ENCODE measurements at places on chromosomes 3 and 15. TPM values are rescaled to one million over a fixed set of nuclear protein-coding genes. Genes with fewer than 3 reads are reported as not detected.

GRCh38 chr3:150130404-150131100, 159.9 kb upstream of the PFN2 start:
- H3K4me3 ChIP-seq, result no peak overlapping the region
- no peaks in the 10 kb centered on the region for H3K36me3 ChIP-seq

GRCh38 chr15:101129851-101130380, 121.9 kb downstream of the CHSY1 start:
- no peak overlapping the region for H3K4me3 ChIP-seq
- DNase-seq, result no peak
- peaks cover 9% of the 10 kb centered on the region for H3K36me3 ChIP-seq
- peaks cover 45% of the 10 kb centered on the region for H3K4me1 ChIP-seq

The AHSG gene
- 0.16 TPM for total RNA-seq

- H3K27ac ChIP-seq, result no peak overlapping the region
- no peak overlapping the region for H3K4me3 ChIP-seq
- no peaks in the 10 kb centered on the region for H3K27me3 ChIP-seq
- H3K36me3 ChIP-seq, result no peaks in the 10 kb centered on the region
These were observed 270.6 kb upstream of the MEIS2 start for GRCh38 chr15:37370941-37371340.

GRCh38 chr3:149848238-149848637, 35.2 kb downstream of the RNF13 start:
- peaks cover 23% of the 10 kb centered on the region for H3K36me3 ChIP-seq
- H3K4me3 ChIP-seq, result no peak overlapping the region
- peaks cover 6% of the 10 kb centered on the region for H3K4me1 ChIP-seq
- no peaks in the 10 kb centered on the region for H3K27me3 ChIP-seq
- DNase-seq, result no peak

DNA sequence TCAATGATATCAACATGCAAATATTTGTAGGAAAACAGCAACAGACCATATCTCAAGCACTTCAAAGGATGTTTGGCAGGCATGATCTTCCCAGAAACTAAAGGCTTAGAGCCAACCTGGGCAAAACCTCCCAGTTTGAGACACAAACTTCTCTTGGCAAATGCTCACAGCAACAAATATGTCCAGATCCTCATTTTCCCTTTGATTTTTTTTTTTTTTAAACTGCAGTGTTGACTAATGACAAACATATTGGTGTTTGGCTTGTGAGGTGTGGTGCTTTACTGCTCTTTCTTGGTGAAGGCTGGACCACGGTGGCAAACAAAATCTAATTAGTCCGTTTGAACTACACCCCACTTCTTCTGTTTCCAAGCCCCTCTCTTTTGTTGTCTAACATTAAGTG, 87.2 kb downstream of the EBLN2 start:
- H3K27me3 ChIP-seq, result peaks cover 13% of the 10 kb centered on the region
- DNase-seq, result no peak
- H3K4me1 ChIP-seq, result no peaks in the 10 kb centered on the region
- H3K27ac ChIP-seq, result no peak overlapping the region
- no peak overlapping the region for H3K4me3 ChIP-seq

DNA sequence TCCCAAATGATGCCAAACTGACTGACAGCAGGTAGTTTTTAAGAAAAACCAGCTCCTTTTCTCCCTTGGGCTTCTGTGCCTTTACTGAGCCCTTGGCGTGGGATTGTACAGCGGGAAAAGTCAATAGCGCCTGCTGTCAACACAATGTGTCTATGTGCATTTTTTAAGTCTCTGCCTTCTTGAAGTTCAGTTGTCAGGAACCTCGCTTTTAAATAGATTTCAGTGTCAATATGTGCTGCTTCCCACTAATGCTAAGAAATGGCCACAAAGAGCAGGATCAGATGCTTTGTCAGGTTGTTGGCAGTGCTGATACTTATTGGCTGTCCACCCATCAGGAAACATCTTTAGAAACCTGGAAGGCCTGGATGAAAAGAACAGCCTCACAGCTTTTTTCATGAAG, 424.4 kb downstream of the C3orf38 start:
- H3K4me1 ChIP-seq, result no peaks in the 10 kb centered on the region
- H3K27ac ChIP-seq, result no peak overlapping the region
- no peaks in the 10 kb centered on the region for H3K36me3 ChIP-seq
- H3K4me3 ChIP-seq, result no peak overlapping the region
- no peak for DNase-seq
- H3K27me3 ChIP-seq, result no peaks in the 10 kb centered on the region

DNA sequence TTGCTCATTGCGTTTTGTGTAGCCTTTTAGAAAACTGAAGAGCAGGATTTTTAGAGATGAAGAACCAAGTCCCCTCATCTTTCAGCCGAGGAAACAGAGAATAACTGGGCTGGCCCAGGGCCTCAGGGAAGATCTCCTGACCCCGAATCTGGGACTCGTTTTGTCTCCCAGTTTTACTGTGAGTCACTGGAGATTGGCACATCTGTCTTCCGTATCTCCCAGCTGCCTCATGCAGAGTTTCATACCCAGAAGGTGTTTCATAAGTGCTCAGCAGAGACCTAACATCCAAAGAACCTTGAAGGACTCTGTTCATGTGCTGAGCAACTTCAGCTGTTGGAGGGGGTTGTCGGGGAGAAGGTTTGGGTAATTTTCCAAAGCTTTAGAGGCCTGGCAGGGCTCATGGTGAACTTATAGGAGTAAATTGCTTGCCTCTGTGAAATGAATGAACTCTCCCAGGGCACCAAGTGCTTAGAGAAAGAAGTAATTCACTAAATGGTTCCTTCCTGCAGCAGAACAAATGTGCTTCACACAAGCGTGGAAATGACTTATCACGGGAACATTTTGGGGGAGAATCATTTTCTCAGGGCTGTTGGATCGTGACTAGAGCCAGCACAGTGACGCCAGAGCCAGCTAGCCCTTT, 121.4 kb downstream of the FAM43A start:
- no peaks in the 10 kb centered on the region for H3K36me3 ChIP-seq
- no peak overlapping the region for H3K4me3 ChIP-seq
- no peak overlapping the region for H3K27ac ChIP-seq

- peaks cover 14% of the 10 kb centered on the region for H3K4me1 ChIP-seq
- H3K36me3 ChIP-seq, result peaks cover 12% of the 10 kb centered on the region
- H3K27me3 ChIP-seq, result no peaks in the 10 kb centered on the region
- H3K4me3 ChIP-seq, result no peak overlapping the region
These were observed 30.0 kb downstream of the NBEAL2 start for GRCh38 chr3:47009225-47010110.

The AMOTL2 gene
- not detected for total RNA-seq

GRCh38 chr15:98554272-98555172, 93.8 kb upstream of the IGF1R start:
- no peaks in the 10 kb centered on the region for H3K4me1 ChIP-seq
- H3K4me3 ChIP-seq, result no peak overlapping the region
- H3K36me3 ChIP-seq, result no peaks in the 10 kb centered on the region
- H3K27me3 ChIP-seq, result no peaks in the 10 kb centered on the region
- H3K27ac ChIP-seq, result no peak overlapping the region

DNA sequence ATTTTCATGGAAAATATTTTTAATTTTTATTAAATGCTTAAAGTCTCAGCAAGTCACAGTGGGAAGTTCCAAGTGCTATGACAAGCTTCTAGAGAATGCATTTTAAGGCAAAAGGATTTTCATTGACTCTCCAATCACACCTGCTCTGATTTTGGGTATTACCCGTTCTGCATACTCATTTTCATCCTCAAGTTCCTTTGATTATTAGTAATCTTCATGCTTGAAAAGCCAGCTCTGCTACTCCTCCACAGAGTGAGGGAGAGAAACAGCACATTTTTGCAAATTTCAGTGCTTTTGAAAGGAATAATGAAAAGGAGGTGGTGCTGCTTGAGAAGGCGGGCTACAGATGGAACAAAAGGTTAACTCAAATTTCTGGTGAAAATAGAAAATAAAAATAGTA, 450.7 kb downstream of the NSUN3 start:
- H3K27me3 ChIP-seq, result no peaks in the 10 kb centered on the region
- H3K4me3 ChIP-seq, result no peak overlapping the region
- H3K36me3 ChIP-seq, result no peaks in the 10 kb centered on the region

The FMN1 gene
- not detected for total RNA-seq

DNA sequence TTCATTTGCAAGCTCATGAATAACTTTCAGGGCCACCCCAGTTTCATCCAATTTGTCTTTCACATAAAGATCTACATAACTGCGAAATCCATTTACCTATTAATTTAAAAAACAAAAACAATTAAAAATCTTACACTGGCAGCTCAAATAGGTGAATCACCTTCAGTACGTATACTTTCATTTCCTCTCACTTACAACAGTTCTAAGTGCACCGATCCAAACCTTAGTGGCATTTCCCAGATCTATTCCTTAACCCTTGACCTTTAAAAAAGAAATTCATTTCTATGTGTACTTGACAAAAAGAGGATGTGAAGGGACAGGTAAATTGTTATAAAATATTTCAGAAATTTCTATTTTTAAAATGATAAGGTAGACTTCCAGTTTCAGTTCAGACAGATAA, 30.8 kb downstream of the TOP2B start:
- H3K4me3 ChIP-seq, result no peak overlapping the region
- H3K27me3 ChIP-seq, result no peaks in the 10 kb centered on the region
- peaks cover 34% of the 10 kb centered on the region for H3K36me3 ChIP-seq
- DNase-seq, result no peak
- peaks cover 7% of the 10 kb centered on the region for H3K4me1 ChIP-seq
- no peak overlapping the region for H3K27ac ChIP-seq

- no peaks in the 10 kb centered on the region for H3K27me3 ChIP-seq
- no peaks in the 10 kb centered on the region for H3K36me3 ChIP-seq
- no peak for DNase-seq
- no peak overlapping the region for H3K27ac ChIP-seq
- H3K4me3 ChIP-seq, result no peak overlapping the region
These were observed 177.3 kb upstream of the ARRDC4 start for GRCh38 chr15:97783240-97783639.

- peaks cover 17% of the 10 kb centered on the region for H3K27me3 ChIP-seq
- H3K4me1 ChIP-seq, result no peaks in the 10 kb centered on the region
- no peak overlapping the region for H3K27ac ChIP-seq
- H3K36me3 ChIP-seq, result no peaks in the 10 kb centered on the region
- H3K4me3 ChIP-seq, result no peak overlapping the region
These were observed 69.6 kb downstream of the EPHB1 start for GRCh38 chr3:134864636-134865035.

- no peaks in the 10 kb centered on the region for H3K36me3 ChIP-seq
- no peak for DNase-seq
- no peaks in the 10 kb centered on the region for H3K27me3 ChIP-seq
- H3K4me3 ChIP-seq, result no peak overlapping the region
These were observed 75.7 kb upstream of the SLC4A7 start for GRCh38 chr3:27559835-27560234.

The C3orf20 gene
- 0.26 TPM for total RNA-seq

- DNase-seq, result no peak
- no peaks in the 10 kb centered on the region for H3K27me3 ChIP-seq
These were observed 8.8 kb downstream of the BCL6 start for GRCh38 chr3:187736418-187736871.

The KY gene
- total RNA-seq, result not detected

- H3K4me1 ChIP-seq, result peaks cover 33% of the 10 kb centered on the region
- H3K27me3 ChIP-seq, result no peaks in the 10 kb centered on the region
- no peak for DNase-seq
- no peak overlapping the region for H3K4me3 ChIP-seq
- peaks cover 4% of the 10 kb centered on the region for H3K36me3 ChIP-seq
These were observed 103.5 kb downstream of the CD47 start for GRCh38 chr3:107987036-107987939.

- peaks cover 94% of the 10 kb centered on the region for H3K4me1 ChIP-seq
- no peak for DNase-seq
- H3K27me3 ChIP-seq, result no peaks in the 10 kb centered on the region
- peak overlapping the region; percentile 72 for H3K4me3 ChIP-seq
- peaks cover 83% of the 10 kb centered on the region for H3K36me3 ChIP-seq
These were observed 74.6 kb downstream of the TGFBR2 start for GRCh38 chr3:30680789-30681648.

DNA sequence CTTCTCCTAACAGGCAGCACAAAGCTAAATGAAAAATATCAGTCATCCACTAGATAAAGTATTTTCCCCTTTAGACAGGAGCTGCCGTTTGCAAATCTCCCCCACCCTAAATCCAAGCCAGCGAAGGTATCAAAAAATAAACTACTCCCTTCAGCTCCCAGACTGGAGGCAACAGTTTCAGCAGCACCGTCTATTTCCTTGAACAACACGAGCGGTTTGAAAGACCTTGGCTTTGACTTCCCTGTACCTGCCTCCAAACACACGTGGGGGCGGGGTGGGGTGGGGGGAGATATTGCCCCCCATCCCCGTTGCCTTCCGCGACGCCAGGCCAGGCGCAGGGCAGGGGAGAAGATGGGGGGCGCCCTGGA, 832 bp upstream of the CACNA1D start:
- H3K4me3 ChIP-seq, result peak overlapping the region; percentile 50
- peaks cover 56% of the 10 kb centered on the region for H3K27me3 ChIP-seq
- H3K36me3 ChIP-seq, result no peaks in the 10 kb centered on the region
- no peak for DNase-seq

- no peaks in the 10 kb centered on the region for H3K4me1 ChIP-seq
- no peaks in the 10 kb centered on the region for H3K27me3 ChIP-seq
- H3K36me3 ChIP-seq, result no peaks in the 10 kb centered on the region
- no peak for DNase-seq
These were observed 389.2 kb upstream of the KCNMB2 start for GRCh38 chr3:178147001-178147400.

DNA sequence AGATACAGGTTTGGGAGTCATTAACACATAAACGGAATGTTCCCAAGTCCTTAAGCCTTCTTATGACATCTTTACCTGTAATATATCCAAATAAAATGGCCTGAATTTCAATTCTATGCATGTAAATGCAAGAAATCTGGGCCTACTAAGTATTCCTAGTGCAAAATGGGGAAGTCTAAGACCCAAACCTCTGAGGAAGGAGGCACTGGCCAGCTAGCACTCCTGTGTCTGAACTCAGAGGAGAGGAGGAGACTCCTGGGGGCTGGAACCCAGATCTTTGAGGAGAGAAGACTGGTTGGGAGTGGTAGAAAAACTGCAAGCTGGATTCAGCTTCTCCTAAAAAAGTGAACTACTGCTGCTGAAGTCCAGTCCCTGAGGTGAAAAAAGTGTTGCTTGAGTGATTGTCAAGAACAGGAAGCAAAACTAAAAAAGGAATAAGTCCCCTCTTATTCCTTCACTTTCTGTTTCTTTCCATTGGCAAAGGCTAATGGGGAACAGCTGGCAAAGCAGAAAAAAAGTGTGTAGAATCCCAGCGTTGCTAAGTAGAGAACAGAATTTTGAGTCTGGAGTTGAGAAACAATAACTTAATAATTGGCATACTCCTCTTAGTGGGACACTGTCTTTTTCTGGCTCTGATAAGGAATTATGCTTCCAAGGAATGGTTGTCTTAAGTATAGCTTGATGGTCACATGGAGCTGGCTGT, 54.8 kb upstream of the ATP2C1 start:
- peaks cover 16% of the 10 kb centered on the region for H3K4me1 ChIP-seq
- no peaks in the 10 kb centered on the region for H3K27me3 ChIP-seq
- DNase-seq, result no peak
- no peaks in the 10 kb centered on the region for H3K36me3 ChIP-seq
- no peak overlapping the region for H3K27ac ChIP-seq

Data from activated T-helper 1 cell treated with anti-CD3 and anti-CD28 coated beads, Interleukin-12 subunit alpha, Interleukin-12 subunit beta, Interleukin-2, Interleukin-4 antibody, amounts not matched to agents 30 ng/mL and 10 ng/mL and 1 ng/mL, durations not matched to agents 14 hours and 24 hours and 36 hours (primary cell).